ENCODE measurements at places on chromosomes 4 and X. TPM values are rescaled to one million over a fixed set of nuclear protein-coding genes. Genes with fewer than 3 reads are reported as not detected.
A peak's percentile ranks its signal among the peaks of the same experiment; 100 is the strongest.

- no peak for DNase-seq
Observed at GRCh38 chrX:23616361-23616760, 50.9 kb upstream of the PRDX4 start.

ACE2 gene
- 56.8 TPM for polyA plus RNA-seq

DNA sequence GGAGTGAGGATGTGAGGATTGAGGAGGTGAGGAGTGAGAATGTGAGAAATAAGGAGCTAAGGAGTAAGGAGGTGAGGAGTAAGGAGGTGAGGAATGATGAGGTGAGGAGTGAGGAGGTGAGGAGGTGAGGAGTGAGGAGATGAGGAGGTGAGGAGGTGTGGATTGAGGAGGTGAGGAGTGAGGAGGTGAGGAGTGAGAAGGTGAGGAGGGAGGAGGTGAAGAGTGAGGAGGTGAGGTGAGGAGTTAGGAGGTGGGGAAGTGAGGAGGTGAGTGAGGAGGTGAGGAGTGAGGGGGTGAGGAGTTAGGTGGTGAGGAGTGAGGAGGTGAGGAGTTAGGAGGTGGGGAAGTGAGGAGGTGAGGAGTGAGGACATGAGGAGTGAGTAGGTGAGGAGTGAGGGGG is 74.8 kb upstream of the MXD4 start:
- no peak for DNase-seq

PGRMC1 gene
- polyA plus RNA-seq: 346 TPM

CT45A2 gene
- not detected for polyA plus RNA-seq

- DNase-seq: no peak
Observed at GRCh38 chr4:182255441-182256190, 12.4 kb downstream of the TENM3 start.

GRCh38 chrX:51484616-51485015 is 11.8 kb downstream of the NUDT11 start:
- no peak for DNase-seq

DDIT4L gene
- 2.1 TPM for polyA plus RNA-seq

DNA sequence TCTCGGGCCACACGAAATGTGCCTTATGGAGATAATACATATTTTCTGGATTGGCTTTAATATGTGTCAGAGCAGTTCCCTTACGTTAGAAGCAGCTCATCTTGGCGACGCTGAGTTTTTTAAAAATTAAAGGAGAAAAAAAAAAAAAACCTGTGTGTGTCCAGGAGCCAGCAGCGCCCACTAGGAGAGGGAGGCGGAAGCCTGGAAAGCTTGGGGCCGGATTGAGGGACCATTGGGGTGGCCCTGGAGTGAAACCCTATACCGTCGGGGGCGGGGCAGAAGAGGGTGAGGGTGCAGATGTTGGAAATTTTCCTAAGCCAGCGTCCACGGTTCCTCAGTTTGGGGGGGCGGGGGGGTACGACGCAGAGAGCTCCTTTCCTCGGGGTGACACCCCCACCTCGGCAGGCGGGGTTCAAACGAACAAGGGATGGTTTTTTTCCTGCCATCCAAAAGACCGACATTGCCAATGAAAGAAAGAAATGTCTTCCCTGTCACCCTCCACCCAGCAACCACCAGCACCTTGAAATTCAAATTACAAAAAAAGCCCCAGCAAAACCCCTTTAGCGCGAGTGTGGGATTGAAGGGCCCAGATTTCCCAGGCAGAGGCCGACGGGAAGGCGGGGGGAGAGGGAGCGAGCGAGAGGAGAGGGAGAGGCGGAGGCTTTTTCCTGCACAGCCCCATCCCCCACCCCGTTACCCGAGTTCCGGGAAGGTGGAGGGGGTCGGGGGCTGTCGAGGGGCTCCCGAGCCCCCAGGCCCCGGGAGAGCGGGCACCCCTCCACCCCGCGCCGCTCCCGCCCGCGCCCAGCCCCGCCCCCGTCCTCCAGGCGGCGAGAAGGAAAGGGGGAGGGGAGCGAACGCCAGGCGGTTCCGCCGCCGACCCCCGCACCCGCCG is 859 bp downstream of the SMARCA1 start:
- DNase-seq: peak; percentile 32

GRCh38 chrX:136629084-136629750 is 18.7 kb upstream of the CD40LG start:
- no peak for DNase-seq

DNA sequence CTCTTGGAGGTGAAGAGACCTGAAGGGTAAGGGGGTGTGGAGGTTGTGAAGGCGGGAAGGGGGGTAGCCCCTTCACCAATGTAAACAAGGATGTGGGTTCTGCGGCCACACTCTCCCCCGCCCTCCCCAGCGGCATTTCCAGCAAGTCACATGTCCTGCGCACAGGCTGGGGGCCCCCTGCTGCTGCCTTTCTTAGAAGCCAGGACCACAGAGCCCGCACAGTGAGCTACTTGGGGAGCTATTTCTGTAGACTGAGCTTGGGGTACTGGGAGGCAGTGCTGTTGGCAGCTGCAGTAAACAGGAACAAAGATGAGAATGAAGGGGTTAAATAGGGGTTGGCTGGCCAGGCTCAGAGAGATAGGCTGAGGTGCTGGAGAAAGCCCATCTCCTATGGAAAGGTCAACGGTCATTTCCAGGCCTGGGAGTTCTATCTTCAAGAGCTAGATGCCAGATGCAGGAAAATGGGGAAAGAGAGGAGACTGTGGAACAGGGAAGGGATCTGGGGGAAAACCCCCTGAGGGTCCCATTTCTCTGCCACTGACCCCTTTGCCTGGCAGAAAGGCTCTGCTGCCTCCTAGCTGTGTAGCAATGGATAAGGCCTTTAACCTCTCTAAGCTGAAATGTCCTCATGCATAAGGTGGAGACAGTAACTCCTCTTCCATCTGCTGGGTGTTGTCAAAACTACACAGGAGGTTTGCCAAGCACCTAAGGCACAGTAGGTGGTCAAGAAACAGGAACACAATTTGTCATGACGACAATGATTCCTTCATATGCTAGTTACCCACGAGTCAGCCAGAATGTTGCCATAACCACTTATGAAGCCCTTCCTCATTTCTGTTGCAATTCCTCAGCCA is 18.5 kb upstream of the PIM2 start:
- no peak for DNase-seq

- DNase-seq: peak; percentile 22
Observed at GRCh38 chr4:83010522-83011318, at the start of gene LIN54. Gene LIN54, minus strand, starts transcription at chr4:83010823. Its CDS starts 25,979 bp downstream, at chr4:82984844.

TASL gene
- 0.36 TPM for polyA plus RNA-seq

ARHGAP6 gene
- polyA plus RNA-seq: 14.1 TPM

GRCh38 chr4:10006231-10006600 is 15.1 kb downstream of the SLC2A9 start:
- DNase-seq: no peak

ANKRD50 gene
- 44.2 TPM for polyA plus RNA-seq

- DNase-seq: no peak
Observed at GRCh38 chr4:168388890-168389289, 70.3 kb upstream of the DDX60 start.

- DNase-seq: no peak
Observed at GRCh38 chr4:38266616-38267015, 306.4 kb downstream of the PTTG2 start.

- DNase-seq: no peak
Observed at GRCh38 chr4:47465004-47465403, 1.5 kb upstream of the COMMD8 start.

DNA sequence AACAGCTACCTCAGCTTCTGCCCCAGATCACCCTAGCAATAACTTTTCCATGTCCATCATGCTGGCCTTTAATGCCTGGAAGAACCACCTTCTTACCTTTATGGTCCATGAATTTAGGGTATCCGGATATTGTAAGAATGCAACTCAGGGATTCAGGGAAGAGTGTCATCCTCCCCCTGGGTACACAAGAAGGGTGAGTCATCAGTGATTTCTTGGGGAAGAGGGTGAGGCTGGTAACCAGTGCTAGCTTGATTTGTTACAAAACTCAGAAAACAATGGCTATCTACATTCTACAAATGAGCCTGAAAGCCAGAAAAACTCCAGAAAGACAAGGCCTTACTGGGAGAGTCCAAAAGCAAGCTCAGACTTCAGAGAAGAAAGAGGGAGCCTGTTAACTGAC is 10.4 kb upstream of the NALF2 start:
- DNase-seq: no peak

CXCR3 gene
- 0.22 TPM for polyA plus RNA-seq

GRCh38 chr4:38585871-38586270 is 78.1 kb upstream of the KLF3 start:
- no peak for DNase-seq

DNA sequence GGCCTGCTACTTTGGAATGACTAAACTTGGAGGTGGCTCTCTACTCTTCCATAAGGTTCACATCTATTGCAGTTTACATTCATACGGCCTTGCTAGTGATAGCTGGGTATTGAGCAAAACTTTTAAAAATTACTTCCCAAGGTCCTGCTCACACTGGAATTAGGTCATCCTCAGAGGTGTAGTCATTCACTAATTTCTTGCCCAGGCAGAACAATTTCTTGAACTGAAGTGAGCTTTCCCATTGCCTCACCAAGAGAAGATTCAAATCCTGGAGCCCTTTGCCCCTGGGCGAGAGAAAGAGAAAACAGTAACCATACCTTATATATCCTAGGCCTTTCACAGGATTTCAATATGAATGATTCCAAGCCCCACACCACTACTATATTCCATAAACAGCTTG is 109.2 kb downstream of the GUCY2F start:
- DNase-seq: no peak

GRCh38 chr4:89296399-89296798 is 11.2 kb downstream of the GPRIN3 start:
- DNase-seq: no peak

- DNase-seq: peak; percentile 63
Observed at GRCh38 chr4:9762823-9763475, 18.5 kb upstream of the DRD5 start.

- no peak for DNase-seq
Observed at GRCh38 chr4:158760866-158761265, 8.0 kb upstream of the FNIP2 start.

DNA sequence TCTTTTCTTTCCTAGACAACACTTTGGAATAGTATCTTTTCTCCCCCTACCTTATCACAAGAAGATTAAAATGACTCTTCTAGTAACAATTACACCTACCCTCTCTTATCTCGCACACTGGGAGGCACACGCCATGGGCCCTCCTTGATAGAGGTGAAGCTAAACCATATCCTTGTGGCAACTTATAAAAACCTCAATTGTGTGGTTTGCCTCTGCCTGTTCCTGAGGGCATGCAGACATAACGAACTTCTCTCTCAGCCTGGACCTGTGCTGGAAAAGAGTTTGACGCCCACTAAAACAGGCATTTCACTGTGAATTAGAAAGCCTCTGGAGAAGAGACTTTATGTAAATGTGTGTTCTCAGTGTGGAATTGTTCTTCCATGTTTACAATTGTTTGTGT is 141.2 kb downstream of the NDST3 start:
- no peak for DNase-seq

DNA sequence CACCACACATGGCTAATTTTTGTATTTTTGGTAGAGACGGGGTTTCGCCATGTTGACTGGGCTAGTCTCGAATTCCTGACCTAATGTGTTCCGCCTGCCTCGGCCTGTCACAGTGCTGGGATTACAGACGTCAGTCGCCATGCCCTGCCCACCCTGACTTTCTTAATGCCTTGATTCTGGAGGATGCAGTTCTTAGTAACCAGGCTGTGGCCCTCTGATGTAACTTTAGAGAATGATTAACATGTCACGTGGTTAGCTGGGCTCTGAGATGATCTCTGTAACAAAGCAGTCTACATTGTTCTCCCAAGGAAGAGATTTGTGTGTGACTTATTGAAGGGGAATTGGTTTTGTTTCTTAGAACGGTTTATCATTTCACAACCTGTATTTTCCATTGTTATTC is 30.6 kb downstream of the ANK2 start:
- no peak for DNase-seq

DNA sequence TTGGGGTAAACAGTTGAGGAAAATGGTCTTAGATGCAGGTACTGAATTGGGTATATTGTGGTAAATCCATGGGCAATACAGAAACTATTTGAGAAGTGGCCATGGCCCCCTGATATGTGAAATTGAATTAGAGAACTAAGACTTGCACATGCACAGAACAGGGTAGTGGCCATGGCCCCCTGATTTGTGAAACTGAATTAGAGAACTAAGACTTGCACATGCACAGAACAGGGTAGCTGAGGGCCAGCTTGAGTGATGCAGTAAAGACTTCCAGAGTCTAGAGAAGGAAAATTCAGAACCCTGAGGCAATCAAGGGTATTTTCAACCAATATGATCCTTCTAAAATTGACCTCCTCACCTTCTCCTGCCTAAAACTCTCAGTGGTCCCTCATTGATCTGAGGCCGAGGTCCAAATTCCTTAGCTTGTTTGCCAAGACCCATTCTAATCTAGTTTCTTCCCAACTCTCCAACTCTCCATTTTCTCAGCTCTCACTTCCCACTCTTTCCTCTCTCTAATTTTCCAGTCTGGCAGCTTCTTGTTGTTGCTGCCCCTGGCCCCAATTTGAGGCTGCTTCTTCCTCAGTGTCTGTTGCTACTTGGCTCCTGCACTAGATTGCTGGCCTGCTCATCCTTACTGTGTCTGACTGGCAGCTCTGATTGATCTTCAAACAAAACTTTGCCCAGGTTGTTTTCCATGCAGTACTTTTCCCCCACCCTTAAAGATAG is 72.4 kb downstream of the FRAS1 start:
- no peak for DNase-seq

OPHN1 gene
- polyA plus RNA-seq: 8.1 TPM

DNA sequence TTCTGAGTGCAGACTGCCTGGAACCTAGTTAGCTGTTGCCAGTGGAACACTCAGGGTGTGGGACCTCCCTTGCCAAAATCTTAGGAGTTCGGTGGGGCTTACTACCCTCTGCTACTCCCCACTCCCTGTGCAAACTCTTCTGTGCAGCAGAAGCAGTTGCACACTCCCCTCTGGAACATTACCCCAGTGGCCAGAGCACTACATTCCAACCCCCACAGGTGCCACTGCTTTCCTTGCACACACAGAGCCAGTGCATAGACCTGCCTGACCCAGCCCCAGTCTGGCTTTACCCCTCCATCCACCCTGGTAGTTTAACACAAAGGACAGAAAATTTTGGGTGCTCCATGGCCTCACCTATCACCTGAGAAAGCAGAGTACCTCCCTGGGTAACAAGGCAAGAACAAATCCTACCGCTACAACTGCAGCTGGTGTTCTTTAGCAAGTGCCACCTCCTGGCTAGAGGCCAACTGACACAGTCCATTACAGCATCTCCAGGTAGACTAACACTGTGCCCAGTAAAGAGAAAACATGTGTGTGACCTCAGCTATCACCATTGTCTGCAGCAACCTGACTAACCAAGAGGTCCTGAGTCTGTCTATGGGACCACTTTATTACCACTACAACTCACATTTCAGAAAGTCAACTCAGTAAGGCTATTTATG is 11.5 kb upstream of the RASSF6 start:
- DNase-seq: no peak

GRIA3 gene
- polyA plus RNA-seq: 2.9 TPM

DNA sequence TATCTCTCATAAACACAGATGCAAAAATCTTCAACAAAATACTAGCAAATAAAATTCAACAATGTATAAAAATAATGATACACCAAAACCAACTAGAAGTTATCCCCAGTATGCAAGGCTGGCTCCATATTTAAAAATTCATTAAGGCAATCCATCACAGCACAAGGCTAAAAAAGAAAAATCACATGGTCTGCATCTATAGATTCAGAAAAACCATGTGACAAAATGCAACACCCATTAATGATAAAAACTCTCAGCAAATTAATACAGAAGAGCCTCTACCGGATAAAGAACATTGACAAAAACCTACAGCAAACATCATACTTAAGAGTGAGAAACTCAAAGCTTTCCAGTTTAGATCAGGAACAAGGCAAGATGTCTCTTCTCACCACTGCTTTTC is 182.6 kb downstream of the COL25A1 start:
- no peak for DNase-seq
